Activated T-helper 17 cell treated with anti-CD3 and anti-CD28 coated beads, Interleukin-2, amount 50 U/mL, for 72 hours (primary cell): ENCODE measurements at places on chromosomes 13 and 19.

DNA sequence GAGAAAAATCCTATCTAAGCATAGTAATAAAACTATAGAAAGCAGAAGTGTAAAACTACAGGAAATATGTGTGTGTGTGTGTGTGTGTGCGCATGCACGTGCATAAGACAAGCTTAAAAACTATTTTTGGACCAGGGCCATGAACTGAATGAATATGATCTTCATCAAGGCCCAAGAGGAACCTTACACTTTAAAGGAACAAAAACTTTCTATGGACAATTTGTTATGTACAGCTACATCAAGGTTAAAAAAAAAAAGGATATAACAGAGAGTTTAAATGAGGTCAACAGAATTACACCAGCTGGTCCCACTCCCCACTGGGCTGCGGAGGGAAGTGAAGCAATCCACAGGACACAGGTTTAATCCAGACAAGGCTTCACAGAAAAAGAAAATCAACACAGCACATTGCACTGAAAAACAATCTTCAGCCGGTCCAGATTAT, 151.1 kb downstream of the LHFPL6 start:
- no peak for ATAC-seq

- no peak for ATAC-seq
These were observed 14.4 kb upstream of the PLAUR start for GRCh38 chr19:43684326-43684725.

DNA sequence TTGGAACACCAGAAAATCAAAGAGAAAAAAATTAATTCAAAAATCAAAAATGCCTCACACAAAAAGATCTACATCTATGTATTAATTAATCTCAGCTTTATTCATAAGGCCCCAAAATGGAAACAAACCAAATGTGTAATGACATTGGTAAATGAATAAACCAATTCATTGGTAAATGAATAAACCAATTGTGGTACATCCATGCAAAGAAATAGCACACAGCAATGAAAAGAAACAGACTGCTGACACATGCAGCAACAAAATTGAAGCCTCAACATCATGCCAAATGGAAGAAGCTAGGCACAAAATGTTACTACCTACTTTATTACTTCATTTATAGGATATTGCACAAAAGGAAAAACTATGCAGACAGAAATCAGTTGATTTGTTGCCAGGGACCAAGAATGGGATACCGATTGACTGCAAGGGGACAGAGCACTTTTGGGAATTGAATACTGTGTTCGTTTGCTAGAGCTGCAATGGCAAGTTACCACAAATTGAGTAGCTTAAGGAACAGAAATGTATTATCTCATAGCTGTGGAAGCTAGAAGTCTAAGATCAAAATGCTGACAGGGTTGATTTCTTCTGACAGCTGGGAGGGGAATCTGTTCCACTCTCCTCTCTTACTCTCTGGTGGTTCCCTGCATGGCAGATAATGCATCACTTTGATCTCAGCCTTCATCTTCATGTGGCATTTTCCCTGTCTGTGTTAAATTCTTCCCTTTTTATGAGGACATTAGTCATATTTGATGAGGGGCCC, 252.8 kb downstream of the RFC3 start:
- no peak for ATAC-seq

- ATAC-seq = no peak
These were observed 30.1 kb upstream of the USP12 start for GRCh38 chr13:27201661-27202060.

GRCh38 chr13:52371736-52372247, 34.2 kb downstream of the THSD1 start:
- no peak for ATAC-seq

- peak; percentile 78 for ATAC-seq
These were observed 64.1 kb downstream of the KLF12 start for GRCh38 chr13:74070065-74070464.
